ENCODE measurements at places on chromosomes 3 and 15.

- DNase-seq: no peak
Observed at GRCh38 chr15:38496151-38496550, 42.2 kb downstream of the FAM98B start.

- peak; percentile 6 for DNase-seq
Observed at GRCh38 chr3:33317963-33318709, 40.9 kb downstream of the FBXL2 start.

GRCh38 chr15:61736790-61737189, 323.5 kb downstream of the VPS13C start:
- DNase-seq: peak; percentile 58

GRCh38 chr3:51388286-51389029, 2.6 kb upstream of the RBM15B start:
- peak; percentile 58 for DNase-seq

GRCh38 chr3:59580499-59580898, 530.7 kb upstream of the CFAP20DC start:
- no peak for DNase-seq

Data from suppressor macrophage (primary cell).